AG04449 (cell line): ENCODE measurements at places on chromosomes 4 and X.

DNA sequence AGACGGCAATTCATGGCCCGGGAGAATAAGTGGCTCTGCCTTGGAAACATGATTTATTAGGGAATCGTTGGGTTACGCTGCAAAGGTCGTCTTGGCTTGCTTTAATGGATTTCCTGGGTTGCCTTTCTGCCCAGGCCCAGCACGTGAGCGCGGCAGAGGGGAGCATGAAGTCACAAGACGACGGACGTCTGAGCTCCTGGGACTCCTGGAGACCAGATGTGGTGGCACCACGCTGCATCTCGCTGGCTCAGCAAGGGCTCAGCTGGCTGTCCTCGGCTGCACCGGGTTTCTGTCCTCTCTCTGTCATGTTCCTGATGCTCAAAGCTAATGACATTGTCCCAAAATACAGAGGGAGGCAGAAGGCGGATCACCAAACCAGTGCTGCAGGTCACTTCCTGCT is 61.2 kb downstream of the C4orf50 start:
- no peak for DNase-seq

DNA sequence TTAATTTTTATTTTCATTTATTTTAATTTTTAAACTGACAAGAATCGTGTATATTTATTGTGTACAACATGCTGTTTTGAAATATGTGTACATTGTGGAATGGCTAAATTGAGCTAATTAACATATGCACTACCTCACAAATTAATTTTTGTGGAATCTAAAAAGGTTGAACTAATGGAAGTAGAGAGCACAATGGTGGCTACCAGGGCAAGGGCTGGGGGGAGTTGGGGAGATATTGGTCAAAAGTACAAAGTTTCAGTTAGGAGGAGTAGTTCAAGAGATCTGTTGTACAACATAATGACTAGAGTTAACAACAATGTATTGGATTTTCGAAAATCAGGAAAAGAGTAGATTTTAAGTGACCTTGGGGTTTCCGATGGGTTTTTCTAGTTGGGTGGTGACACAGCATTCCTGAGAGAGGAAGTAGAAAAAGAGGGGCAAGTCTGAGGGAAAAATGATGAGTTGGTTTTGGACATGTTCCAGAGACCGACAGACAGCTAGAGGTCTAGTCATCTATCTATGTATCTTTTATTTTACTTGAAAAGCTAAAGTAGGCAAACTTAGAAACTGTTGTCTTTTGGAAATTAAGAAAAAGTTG is 23.2 kb downstream of the APOO start:
- no peak for DNase-seq

GRCh38 chr4:8136972-8137710 is 21.5 kb downstream of the ABLIM2 start:
- no peak for DNase-seq

DNA sequence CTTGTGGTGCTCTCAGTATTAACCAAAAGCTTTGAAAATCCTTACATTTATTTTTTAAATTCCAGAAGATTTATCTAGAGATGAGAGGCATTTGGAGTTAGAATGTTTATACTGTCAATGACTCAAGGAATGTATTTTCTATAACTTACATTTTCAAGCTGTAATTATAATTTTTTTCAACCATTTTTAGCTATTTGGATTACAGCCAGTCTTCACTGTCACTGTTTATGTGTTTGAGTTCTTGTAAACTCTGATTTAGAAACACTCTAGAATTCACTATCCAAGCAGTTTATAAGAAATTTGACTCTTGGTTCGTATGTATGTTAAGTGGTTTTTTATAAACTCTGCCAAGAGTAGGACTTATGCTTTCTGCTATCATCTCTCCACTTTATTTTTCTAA is 36.7 kb upstream of the GUCY1A1 start:
- DNase-seq: no peak

GRCh38 chr4:128812442-128813235 is 3.1 kb downstream of the JADE1 start:
- no peak for DNase-seq
